T-helper 17 cell (primary cell): ENCODE measurements at places on chromosomes 12 and 14. TPM values are rescaled to one million over a fixed set of nuclear protein-coding genes. Genes with fewer than 3 reads are reported as not detected.

GRCh38 chr12:124633365-124634362, 66.3 kb upstream of the NCOR2 start:
- no peak overlapping the region for H3K4me3 ChIP-seq
- no peak overlapping the region for H3K27ac ChIP-seq
- peaks cover 12% of the 10 kb centered on the region for H3K27me3 ChIP-seq

GRCh38 chr12:128542844-128543243, 275.9 kb downstream of the TMEM132C start:
- no peak for DNase-seq
- no peak overlapping the region for H3K27ac ChIP-seq
- H3K36me3 ChIP-seq = no peaks in the 10 kb centered on the region
- H3K4me1 ChIP-seq = no peaks in the 10 kb centered on the region
- H3K4me3 ChIP-seq = no peak overlapping the region

GRCh38 chr14:104223101-104224041, 85.0 kb downstream of the KIF26A start:
- peaks cover 18% of the 10 kb centered on the region for H3K4me1 ChIP-seq
- H3K27ac ChIP-seq = no peak overlapping the region
- peaks cover 16% of the 10 kb centered on the region for H3K27me3 ChIP-seq
- no peak for DNase-seq

GRCh38 chr12:106841510-106842302, 67.2 kb downstream of the RIC8B start:
- no peak overlapping the region for H3K4me3 ChIP-seq
- peaks cover 23% of the 10 kb centered on the region for H3K4me1 ChIP-seq
- no peak for DNase-seq
- peak overlapping the region; percentile 63 for H3K27ac ChIP-seq

The BBOF1 gene
- 2.5 TPM for total RNA-seq

- peak overlapping the region; percentile 99 for H3K4me3 ChIP-seq
- peaks cover 49% of the 10 kb centered on the region for H3K4me1 ChIP-seq
- peaks cover 2% of the 10 kb centered on the region for H3K36me3 ChIP-seq
Measured at GRCh38 chr12:57461276-57461916, 1.8 kb downstream of the GLI1 start.

The HOXC12 gene
- total RNA-seq = not detected

DNA sequence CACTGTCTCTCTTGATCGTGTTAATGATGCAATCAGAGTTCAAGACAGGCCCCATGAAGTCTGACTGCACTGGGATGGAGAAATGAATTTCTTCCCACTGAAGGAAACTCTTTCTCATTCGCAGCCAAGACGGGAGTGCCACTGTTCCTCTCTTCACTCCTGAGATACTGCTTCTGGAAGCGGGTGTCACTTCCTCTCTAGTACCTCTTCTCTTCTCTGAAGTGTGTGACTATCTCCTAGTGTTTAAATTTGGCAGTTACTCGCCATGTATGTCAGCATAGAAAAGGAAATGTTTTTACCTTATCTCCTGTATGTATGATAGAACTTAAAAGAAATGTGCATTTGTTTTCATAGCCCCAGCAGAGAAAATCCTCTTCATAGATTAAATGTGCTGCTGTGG, 215.2 kb downstream of the ANO6 start:
- H3K27ac ChIP-seq = peak overlapping the region; percentile 3
- no peaks in the 10 kb centered on the region for H3K27me3 ChIP-seq
- peaks cover 4% of the 10 kb centered on the region for H3K4me1 ChIP-seq
- H3K4me3 ChIP-seq = no peak overlapping the region

- peaks cover 6% of the 10 kb centered on the region for H3K36me3 ChIP-seq
- peaks cover 38% of the 10 kb centered on the region for H3K27me3 ChIP-seq
- no peaks in the 10 kb centered on the region for H3K4me1 ChIP-seq
- no peak overlapping the region for H3K4me3 ChIP-seq
- no peak for DNase-seq
Measured at GRCh38 chr12:29415111-29415510, 34.1 kb upstream of the ERGIC2 start.

DNA sequence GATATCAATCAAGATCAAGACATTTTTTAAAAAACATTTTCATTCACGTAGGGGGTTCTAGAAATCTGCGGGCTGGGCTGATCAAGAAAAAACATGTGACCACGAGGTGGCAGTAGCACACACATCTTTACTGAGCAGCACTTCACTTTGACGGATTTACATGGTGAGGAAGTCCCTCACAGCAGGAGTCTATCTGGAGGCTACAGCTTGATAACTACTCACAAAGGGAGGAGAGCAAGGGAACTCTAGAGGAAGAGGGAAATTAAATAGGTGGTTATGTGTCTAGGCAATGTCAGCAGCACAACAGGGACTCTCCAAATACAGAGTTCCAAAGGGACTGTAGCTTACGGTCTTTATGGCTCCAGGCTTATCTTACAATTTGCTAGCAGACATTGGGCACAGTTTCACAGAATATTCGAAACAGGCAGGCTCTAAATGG, 248.1 kb downstream of the DPY19L2 start:
- H3K36me3 ChIP-seq = peaks cover 3% of the 10 kb centered on the region
- peaks cover 27% of the 10 kb centered on the region for H3K27me3 ChIP-seq
- DNase-seq = no peak

DNA sequence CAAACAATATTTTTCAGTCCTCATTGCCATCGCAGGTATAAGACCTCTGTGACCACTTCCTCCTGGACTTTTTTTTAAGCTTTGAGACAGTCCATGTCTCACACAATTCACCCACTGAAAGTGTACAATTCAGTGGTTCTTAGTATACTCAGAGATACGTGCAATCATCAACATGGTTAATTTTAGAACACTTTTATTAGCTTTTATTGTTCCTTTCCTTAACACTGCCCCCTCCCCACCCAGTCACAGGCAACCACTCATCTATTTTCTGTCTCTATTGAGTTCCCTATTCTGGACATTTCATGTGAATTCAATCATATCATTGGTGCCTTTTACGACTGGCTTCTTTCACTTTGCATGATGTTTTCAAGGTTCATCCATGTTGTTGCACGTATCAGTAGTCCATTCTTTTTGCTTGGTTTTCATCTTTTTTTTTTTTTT, 16.2 kb downstream of the NCKAP5L start:
- peaks cover 4% of the 10 kb centered on the region for H3K36me3 ChIP-seq
- H3K27ac ChIP-seq = no peak overlapping the region
- no peak overlapping the region for H3K4me3 ChIP-seq

The CD163 gene
- 0.89 TPM for total RNA-seq

The TMEM253 gene
- 1.3 TPM for total RNA-seq

- no peak overlapping the region for H3K4me3 ChIP-seq
- peaks cover 4% of the 10 kb centered on the region for H3K27me3 ChIP-seq
- peaks cover 11% of the 10 kb centered on the region for H3K4me1 ChIP-seq
Measured at GRCh38 chr12:55996201-55996714, 818 bp upstream of the SUOX start.

- no peaks in the 10 kb centered on the region for H3K36me3 ChIP-seq
- H3K4me3 ChIP-seq = no peak overlapping the region
- H3K27me3 ChIP-seq = peaks cover 18% of the 10 kb centered on the region
- DNase-seq = no peak
Measured at GRCh38 chr14:101185073-101185835, 281.7 kb upstream of the RTL1 start.

DNA sequence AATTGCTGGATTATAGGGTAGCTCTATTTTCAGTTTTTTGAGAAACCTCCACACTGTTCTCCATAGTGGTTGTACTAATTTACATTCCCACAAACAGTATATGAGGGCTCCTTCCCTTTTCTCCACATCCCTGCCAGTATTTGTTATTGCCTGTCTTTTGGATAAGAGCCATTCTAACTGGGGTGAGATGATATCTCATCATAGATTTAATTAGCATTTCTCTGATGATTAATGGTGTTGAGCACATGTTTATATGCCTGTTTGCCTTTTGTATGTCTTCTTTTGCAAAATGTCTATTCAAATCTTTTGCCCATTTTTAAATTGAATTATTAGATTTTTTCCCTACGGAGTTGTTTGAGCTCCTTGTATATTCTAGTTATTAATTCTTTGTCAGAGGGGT, 385.3 kb downstream of the CCER1 start:
- H3K27me3 ChIP-seq = no peaks in the 10 kb centered on the region
- no peak overlapping the region for H3K4me3 ChIP-seq
- no peaks in the 10 kb centered on the region for H3K4me1 ChIP-seq
- no peak overlapping the region for H3K27ac ChIP-seq

The DIO2 gene
- not detected for total RNA-seq

DNA sequence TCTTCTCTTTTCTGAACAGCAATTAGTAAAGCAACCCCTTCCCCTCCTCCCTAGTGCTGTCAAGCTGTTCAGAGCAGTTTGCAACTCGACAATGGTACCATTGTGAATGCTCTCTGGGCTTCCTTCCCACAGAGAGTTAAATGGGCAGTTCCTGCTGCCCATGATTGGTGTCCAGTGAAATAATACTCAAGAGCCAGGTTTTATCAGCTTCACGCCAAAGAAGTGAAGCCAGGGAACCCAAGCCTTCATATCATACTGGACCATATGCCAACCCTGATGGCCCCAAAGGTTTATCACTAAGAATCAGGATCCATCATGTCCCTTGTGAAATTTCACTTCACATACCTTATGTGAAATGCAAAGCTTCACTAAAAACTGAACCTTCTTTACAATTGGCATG, 24.7 kb downstream of the INSM2 start:
- H3K4me3 ChIP-seq = no peak overlapping the region
- no peaks in the 10 kb centered on the region for H3K27me3 ChIP-seq
- no peaks in the 10 kb centered on the region for H3K36me3 ChIP-seq
- no peak for DNase-seq
- no peaks in the 10 kb centered on the region for H3K4me1 ChIP-seq
- H3K27ac ChIP-seq = no peak overlapping the region

The SIX4 gene
- not detected for total RNA-seq

The KRT78 gene
- total RNA-seq = not detected

DNA sequence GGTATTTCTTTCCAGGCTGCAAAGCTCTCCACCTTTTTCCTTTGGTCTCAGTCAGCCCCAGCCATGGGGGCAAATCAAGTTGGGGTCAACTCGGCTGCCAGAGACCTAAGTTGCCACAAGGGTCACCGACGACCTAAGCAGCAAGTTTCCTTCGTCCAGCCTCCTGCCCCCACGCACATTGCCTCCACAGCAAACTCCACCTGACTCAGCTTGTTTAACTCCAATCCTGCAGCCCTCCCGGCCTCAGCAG, 767 bp upstream of the KCNMB4 start:
- H3K27me3 ChIP-seq = peaks cover 9% of the 10 kb centered on the region
- H3K4me3 ChIP-seq = peak overlapping the region; percentile 96
- no peaks in the 10 kb centered on the region for H3K36me3 ChIP-seq
- H3K27ac ChIP-seq = no peak overlapping the region
- no peak for DNase-seq

- H3K27ac ChIP-seq = no peak overlapping the region
- H3K36me3 ChIP-seq = no peaks in the 10 kb centered on the region
- peaks cover 54% of the 10 kb centered on the region for H3K27me3 ChIP-seq
- no peak for DNase-seq
- no peak overlapping the region for H3K4me3 ChIP-seq
Measured at GRCh38 chr14:96748362-96748761, 48.8 kb upstream of the VRK1 start.

- no peaks in the 10 kb centered on the region for H3K27me3 ChIP-seq
- no peaks in the 10 kb centered on the region for H3K36me3 ChIP-seq
- no peak overlapping the region for H3K4me3 ChIP-seq
- no peak overlapping the region for H3K27ac ChIP-seq
- H3K4me1 ChIP-seq = no peaks in the 10 kb centered on the region
Measured at GRCh38 chr12:58701536-58701935, 218.8 kb downstream of the LRIG3 start.

GRCh38 chr14:84477996-84478395, 1051.9 kb upstream of the FLRT2 start:
- H3K4me3 ChIP-seq = no peak overlapping the region
- no peak for DNase-seq
- H3K36me3 ChIP-seq = no peaks in the 10 kb centered on the region

The DLK1 gene
- total RNA-seq = 0.91 TPM

DNA sequence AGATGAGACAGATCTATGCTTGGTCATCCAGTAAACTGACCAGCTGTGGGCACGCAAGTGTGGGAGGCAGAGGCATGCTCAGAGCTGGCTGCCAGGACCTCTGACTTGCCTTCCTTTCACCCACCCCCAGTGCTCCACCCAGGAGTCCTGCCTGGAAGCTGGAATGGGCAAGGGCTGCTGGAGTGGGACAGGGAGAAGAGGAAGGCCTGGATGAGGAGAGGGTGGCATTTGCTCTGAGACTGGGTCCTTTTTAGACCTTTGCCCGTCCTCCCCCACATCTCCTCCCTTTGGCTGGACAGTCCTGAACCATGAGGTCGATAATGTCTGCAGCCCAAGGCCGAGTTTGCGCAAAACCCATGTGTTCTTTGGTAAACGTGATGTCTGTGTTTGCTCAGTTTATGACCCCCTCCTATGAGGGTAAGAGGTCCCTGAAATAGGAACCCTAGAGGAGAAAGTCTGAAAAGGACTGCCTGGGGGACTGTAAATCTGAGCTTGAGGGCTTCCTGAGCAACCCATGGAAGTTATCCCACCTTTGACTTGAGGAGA, 3.8 kb upstream of the INHBE start:
- H3K4me3 ChIP-seq = no peak overlapping the region
- H3K27ac ChIP-seq = no peak overlapping the region
- H3K36me3 ChIP-seq = peaks cover 3% of the 10 kb centered on the region
- H3K27me3 ChIP-seq = peaks cover 20% of the 10 kb centered on the region
- H3K4me1 ChIP-seq = peaks cover 8% of the 10 kb centered on the region

The SLCO1B1 gene
- total RNA-seq = not detected

DNA sequence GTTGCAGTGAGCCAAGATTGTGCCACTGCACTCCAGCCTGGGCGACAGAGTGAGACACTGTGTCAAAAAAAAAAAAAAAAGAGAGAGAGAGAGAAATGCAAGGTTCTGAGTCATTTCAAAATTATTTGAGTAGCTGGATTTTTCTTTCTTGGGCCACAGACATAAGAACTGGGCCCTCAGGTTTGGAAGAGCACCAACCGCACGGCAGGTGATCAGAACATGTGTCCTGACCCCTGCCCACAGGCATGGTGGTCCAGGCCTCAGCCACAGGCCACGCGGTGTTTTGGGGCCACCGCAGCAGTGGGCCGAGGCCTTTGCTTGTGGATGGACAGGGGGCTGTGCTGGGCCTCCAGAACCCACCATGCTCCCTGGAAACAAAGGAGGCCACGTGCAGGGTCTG, 126.7 kb downstream of the CALM1 start:
- no peaks in the 10 kb centered on the region for H3K4me1 ChIP-seq
- H3K36me3 ChIP-seq = no peaks in the 10 kb centered on the region
- H3K27me3 ChIP-seq = peaks cover 18% of the 10 kb centered on the region

The FAM222A gene
- 1.3 TPM for total RNA-seq

- H3K4me3 ChIP-seq = no peak overlapping the region
- peaks cover 20% of the 10 kb centered on the region for H3K27me3 ChIP-seq
- no peaks in the 10 kb centered on the region for H3K36me3 ChIP-seq
- no peak overlapping the region for H3K27ac ChIP-seq
- DNase-seq = no peak
- H3K4me1 ChIP-seq = no peaks in the 10 kb centered on the region
Measured at GRCh38 chr12:70154960-70155589, 88.2 kb upstream of the CNOT2 start.

GRCh38 chr12:7361265-7361664, 57.4 kb downstream of the ACSM4 start:
- peaks cover 2% of the 10 kb centered on the region for H3K36me3 ChIP-seq
- no peak overlapping the region for H3K27ac ChIP-seq
- H3K4me1 ChIP-seq = no peaks in the 10 kb centered on the region
- H3K27me3 ChIP-seq = peaks cover 7% of the 10 kb centered on the region

GRCh38 chr12:75554556-75554880, 43.1 kb upstream of the KRR1 start:
- no peak overlapping the region for H3K27ac ChIP-seq
- H3K36me3 ChIP-seq = no peaks in the 10 kb centered on the region
- peaks cover 54% of the 10 kb centered on the region for H3K27me3 ChIP-seq
- no peak overlapping the region for H3K4me3 ChIP-seq
